Fibroblast of skin of left biceps (primary cell): ENCODE measurements at places on chromosomes 16 and 17.

DNA sequence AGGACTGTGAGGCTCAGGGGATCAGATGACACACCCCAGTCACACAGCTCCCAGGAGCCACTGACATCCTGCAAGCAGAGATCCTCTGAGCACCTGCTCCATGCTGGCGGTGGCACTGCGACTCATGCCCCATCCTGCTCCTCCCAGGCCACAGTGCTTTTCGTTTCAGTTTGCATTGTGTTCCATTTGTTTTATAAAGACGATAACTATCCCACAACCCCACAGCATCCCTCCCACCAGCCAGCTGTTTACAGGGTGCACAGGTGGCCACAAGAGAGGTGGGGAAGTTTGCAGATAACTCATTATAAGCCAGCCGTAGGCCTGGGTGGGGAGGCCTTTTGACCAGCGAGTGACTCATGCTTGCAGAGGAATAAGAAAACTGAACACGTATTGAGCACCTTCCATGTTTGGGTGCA is 28.2 kb downstream of the BCO1 start:
- DNase-seq = no peak

DNA sequence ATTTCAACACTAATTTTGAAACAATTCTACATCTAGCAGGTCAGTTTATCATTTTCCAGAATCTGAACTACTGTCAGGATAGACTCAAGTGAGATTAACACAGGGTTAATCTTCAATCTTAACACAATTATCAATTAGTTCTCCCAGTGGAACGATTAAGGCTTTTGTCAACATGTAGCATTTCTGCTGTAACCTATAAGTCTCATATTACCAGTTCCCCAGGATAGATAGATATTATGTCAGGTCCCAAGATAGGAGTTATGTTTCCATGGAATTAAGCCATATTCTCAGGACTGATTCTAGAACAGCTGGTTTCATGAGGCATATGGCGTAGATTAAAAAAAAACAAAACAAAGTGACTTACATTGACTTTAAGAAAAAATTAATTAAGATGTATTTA is 4.4 kb upstream of the FBF1 start:
- DNase-seq = no peak

GRCh38 chr17:2369039-2369438 is 31.7 kb downstream of the SGSM2 start:
- DNase-seq = no peak

- no peak for DNase-seq
These were observed 17.8 kb downstream of the LRRC75A start for GRCh38 chr17:16474012-16474725.

DNA sequence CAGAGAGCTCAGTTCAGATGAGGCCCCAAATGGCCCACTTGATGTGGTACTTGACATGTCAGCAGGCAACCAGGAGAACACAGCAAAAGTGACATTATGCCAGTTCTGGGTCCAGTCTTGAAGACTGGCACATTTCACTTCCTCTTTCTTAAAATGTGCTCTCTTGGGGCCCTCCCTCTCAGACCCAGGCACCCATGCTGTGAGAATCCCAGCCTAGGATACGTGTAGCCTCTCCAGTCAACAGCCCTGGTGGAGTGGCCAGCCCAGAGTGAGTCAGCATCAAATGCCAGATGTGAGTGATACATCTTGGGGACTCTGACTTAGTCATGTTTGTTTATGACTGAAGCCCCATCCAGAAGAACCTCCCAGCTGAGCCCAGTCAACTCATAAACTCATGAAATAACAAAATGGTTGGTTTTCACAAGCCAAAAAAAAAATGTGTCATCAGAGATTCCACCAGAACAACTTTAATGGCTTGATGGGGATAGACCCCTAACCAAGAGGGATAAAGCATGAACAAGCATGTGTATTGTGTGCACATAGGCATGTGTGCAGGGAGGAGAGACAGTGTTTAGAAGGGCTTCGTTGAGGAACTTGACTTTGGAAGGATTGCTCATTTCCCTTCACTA is 82.5 kb upstream of the TNRC6C start:
- DNase-seq = no peak

- DNase-seq = no peak
These were observed 45.7 kb downstream of the CUEDC1 start for GRCh38 chr17:57909551-57909950.

DNA sequence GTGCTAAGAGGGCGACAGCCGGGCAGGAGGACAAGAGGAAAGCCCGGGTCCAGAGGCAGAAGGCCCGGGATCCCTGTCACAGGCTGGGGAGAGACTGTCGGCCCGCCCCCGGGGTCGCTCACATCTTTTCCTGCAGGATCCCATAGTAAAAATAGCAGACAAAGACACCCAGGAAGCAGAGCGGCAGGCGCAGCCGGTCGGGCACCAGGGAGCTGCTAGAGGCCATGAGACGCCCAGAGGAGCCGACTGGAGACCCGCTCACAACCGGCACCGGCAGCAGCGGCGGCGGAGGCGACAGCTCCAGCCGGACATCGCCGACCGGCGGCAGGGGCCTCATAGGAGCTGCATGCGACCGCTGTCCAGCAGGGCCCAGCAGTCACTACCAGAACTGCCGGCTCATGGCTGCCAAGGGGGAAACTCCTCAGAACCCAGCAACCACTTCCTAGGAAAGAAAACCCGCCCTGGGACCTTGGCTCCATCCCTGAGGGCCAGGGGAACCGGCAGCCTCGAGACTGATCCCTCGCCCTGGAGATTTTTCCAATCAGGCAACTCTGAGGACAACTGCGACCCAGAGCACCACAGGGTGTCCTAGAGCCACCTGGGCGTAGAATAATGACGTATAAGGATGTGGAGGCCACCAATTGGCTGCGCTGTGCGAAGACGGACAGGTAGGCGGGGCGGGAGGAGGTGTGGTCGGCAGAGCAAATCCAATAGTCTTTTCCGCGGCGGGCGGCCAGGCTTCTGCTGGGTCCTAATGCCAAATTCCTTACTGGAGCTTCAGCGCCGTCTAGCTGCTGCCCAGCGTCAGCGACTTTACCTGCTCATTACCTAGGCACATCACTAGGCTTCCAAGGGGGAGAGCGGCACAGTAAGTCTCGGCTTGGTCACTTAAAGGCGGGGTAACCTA is at the start of gene SLC35B1:
TSS of gene SLC35B1 (minus strand) at position 357 of the 907 bp plus-strand sequence. CDS start at position 226, 131 bp downstream.
- peak; percentile 97 for DNase-seq

GRCh38 chr17:71762526-71762925 is 358.3 kb upstream of the SOX9 start:
- DNase-seq = no peak

- DNase-seq = no peak
These were observed 3.3 kb upstream of the PPP1R1B start for GRCh38 chr17:39623356-39623950.

GRCh38 chr16:23107936-23108335 is 41.3 kb downstream of the USP31 start:
- no peak for DNase-seq

DNA sequence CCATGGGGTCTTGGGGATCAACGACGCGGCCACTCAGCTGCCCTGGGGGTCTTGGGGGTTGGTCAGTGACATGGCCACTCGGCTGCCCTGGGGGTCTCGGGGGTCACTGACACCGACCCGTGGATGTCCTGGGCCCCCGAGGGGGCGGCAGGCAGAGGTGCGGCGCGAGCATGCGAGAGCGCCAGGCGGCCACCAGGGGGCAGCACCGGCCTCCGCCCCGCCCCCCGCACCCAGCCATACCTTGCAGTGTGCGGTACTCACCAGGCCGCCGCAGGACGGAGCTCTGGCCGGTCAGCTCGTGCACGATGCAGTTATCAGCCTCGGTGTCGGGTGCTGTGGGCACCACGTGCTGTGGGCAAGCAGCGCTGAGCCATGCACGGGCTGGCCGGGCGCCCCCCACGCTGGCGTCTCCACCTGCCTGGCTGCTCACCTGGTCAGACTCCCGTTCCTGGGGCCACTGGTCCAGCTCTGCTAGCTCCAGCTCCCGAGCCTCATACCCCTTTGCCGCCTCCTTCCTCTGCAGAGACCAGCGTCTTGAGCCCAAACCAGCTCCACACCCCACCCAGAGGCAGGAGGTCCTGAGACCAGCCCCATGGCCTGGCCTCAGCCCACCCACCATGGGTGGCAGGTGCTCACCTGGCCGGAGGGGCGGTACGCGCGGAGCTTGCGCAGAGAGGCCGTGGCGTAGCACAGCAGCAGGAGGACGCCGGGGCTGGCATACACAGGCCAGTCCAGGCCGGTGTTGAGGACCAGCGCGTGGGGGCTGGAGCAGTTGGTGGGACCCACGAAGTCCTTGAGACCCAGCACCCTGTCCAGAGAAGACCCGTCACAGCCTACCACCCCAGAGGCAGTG is 31.2 kb downstream of the CTU2 start:
- peak; percentile 32 for DNase-seq

DNA sequence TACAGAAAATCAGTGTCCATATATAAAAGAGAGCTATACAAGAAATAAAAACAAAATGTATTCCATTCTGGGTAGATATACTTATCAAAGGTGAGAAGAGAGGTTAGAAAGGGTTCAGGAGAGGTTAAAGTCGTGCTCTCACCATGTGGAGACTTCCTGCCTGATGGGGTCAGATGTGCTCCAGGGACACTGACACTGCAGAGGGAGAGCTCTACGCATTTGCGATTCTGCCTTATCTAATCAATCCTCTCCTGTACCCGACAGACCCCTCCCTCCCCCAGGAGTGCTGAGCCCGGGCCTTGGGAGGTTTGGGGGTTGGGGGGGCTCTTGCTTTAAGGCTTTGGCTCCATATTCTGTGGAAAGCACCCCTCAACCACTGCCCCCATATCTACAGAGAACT is 16.6 kb upstream of the SLC5A11 start:
- no peak for DNase-seq

DNA sequence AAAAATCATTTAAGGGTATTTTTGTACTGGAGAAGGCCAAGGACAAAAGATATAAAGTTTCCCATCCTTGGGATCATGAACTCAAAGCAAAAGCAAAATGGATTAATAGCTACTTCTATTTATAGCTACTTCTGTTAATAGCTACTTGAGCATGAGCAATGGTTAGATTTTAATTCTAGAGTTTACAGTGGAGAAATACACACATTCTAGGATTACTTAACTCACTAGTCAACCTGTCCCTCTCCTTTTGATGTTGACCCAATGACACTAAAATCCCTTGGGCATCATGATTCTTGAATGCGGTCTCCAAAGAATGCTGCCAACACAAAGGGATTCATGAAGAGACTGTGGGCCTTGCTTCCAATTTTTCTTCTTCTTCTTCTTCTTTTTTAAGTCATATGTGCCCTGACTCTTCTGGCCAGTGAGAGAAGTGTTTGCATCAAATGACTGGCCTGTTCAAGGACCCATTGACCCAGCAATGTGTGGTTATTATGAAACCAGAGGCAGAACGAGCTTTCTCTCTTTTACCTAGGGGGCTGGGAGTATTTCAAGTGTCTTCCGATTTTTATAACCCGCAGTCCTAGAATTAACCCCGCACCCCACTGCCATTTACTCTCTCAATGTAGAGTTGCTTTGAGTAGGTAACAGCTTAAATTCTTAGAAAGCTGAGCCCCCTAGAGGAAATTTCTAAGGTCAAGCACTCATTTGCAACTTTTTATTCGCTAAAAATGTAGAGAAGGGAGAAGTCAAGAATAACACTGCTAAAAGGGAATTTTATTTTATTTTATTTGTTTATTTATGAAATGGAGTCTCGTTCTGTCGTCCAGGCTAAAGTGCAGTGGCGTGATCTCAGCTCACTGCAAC is 34.6 kb downstream of the OTOA start:
- DNase-seq = no peak

GRCh38 chr16:67248401-67249177 is at the start of gene SLC9A5:
Gene SLC9A5 (plus strand): TSS chr16:67248979. CDS start chr16:67249015, 36 bp downstream.
- DNase-seq = no peak

- DNase-seq = no peak
These were observed 83.7 kb downstream of the DNAH17 start for GRCh38 chr17:78493450-78493849.

- no peak for DNase-seq
These were observed 141.1 kb downstream of the CCDC182 start for GRCh38 chr17:57603978-57604377.
